Left ventricle myocardium superior (tissue), 1 donor: ENCODE measurements at places on chromosomes 2 and 18. TPM values are rescaled to one million over a fixed set of nuclear protein-coding genes. Genes with fewer than 3 reads are reported as not detected.

Gene OSR1
- total RNA-seq = 8.0 TPM

Gene NT5DC4
- not detected for total RNA-seq

Gene RESP18
- total RNA-seq = not detected

Gene POU3F3
- total RNA-seq = not detected

Gene B3GNT7
- total RNA-seq = 8.1 TPM

Gene GNAL
- 5.1 TPM for total RNA-seq

Gene ZSCAN30
- total RNA-seq = 13.2 TPM

Gene ABCB6
- total RNA-seq = 28.2 TPM

Gene STEAP3
- total RNA-seq = 11.8 TPM

Gene SERPINB13
- not detected for total RNA-seq

Gene DCTN1
- 177 TPM for total RNA-seq

Gene PTH2R
- not detected for total RNA-seq

Gene RNF152
- total RNA-seq = 10.8 TPM

Gene TDRD15
- not detected for total RNA-seq

Gene TNS1
- total RNA-seq = 783 TPM

Gene MYCN
- total RNA-seq = 0.45 TPM

Gene LRRFIP1
- 101 TPM for total RNA-seq

Gene TEKT4
- total RNA-seq = not detected

Gene GLI2
- total RNA-seq = 2.1 TPM

Gene GCKR
- not detected for total RNA-seq

Gene PNO1
- total RNA-seq = 7.4 TPM

Gene AQP4
- 20.0 TPM for total RNA-seq

Gene KYNU
- 1.4 TPM for total RNA-seq

Gene EFHD1
- total RNA-seq = 21.7 TPM

Gene SCN3A
- total RNA-seq = 0.84 TPM

Gene YES1
- total RNA-seq = 23.4 TPM

Gene GKN2
- total RNA-seq = not detected

Gene SLC23A3
- total RNA-seq = 0.37 TPM

Gene REL
- 5.6 TPM for total RNA-seq

Gene LRATD1
- total RNA-seq = 1.7 TPM

Gene PRSS56
- total RNA-seq = 0.15 TPM

Gene NT5C1B
- not detected for total RNA-seq

Gene STON1
- 6.7 TPM for total RNA-seq

Gene CAPN14
- 0.42 TPM for total RNA-seq

Gene CXCR4
- total RNA-seq = 3.6 TPM

Gene CD8B
- 1.2 TPM for total RNA-seq

Gene PSTPIP2
- total RNA-seq = 2.7 TPM

Gene SLC5A7
- 0.07 TPM for total RNA-seq

Gene TBR1
- not detected for total RNA-seq

Gene SNRPD1
- 22.6 TPM for total RNA-seq

Gene CHST9
- 7.0 TPM for total RNA-seq
